ENCODE measurements at places on chromosomes 13 and 19. TPM values are rescaled to one million over a fixed set of nuclear protein-coding genes. Genes with fewer than 3 reads are reported as not detected.

The ZNF320 gene
- 38.2 TPM for total RNA-seq

The ELSPBP1 gene
- not detected for total RNA-seq

The RPS5 gene
- total RNA-seq = 1,498 TPM

The LRFN3 gene
- 15.7 TPM for total RNA-seq

The DHDH gene
- not detected for total RNA-seq

The IFI30 gene
- not detected for total RNA-seq

The SCN1B gene
- total RNA-seq = 1.6 TPM

The TGFBR3L gene
- total RNA-seq = not detected

The CRB3 gene
- total RNA-seq = not detected

The DNAJC3 gene
- total RNA-seq = 19.1 TPM

The SELENOV gene
- total RNA-seq = not detected

The FTL gene
- 551 TPM for total RNA-seq

The ATP8A2 gene
- 66.4 TPM for total RNA-seq

The PCSK4 gene
- total RNA-seq = 3.8 TPM

The PALM gene
- 123 TPM for total RNA-seq

The LHB gene
- not detected for total RNA-seq
